ENCODE measurements at places on chromosomes 7 and 10.

DNA sequence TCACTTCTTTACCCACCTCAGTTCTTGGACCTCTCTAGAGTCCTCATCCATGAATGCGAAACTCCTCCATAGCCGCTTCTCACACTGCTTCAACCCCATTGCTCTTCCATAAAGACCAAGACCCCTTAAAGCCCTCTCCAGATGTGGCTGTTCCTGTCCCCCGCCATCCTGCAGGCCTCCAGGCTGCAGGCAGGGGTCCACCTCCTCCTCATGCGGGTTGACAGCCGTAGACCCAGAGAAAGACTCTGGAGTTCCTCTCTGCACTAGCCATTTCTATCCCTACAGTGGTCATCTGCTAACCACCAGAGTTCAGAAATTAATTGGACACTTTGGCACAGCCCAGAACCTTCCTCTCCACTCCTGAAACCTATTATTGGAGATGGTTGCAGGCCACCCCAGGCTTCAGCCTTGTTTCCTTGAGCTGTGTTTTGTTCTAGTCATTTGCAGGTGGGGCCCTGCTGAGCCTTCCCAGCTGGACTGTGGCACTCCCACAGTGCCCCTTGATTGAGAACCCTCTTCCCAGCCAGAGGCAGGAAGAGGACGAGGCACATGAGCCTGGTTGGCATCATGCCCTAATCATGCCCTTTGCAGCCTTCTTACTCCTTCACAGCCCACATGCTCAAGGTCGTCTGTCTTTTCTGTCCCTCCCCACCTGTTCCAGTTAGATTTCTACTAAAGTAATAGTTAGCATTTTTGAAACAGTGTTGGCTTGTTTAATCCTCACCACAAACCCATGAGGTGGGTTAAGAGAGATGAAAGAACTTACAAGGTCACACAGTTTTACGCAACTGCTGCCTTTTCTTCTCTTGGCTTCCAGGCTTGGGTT, 23.9 kb downstream of the CUL1 start:
- no peak for DNase-seq

- peak; percentile 45 for DNase-seq
Measured at GRCh38 chr10:99834410-99834809, 52.0 kb downstream of the ABCC2 start.

GRCh38 chr10:691216-691615, 1.7 kb upstream of the DIP2C start:
- DNase-seq: no peak

DNA sequence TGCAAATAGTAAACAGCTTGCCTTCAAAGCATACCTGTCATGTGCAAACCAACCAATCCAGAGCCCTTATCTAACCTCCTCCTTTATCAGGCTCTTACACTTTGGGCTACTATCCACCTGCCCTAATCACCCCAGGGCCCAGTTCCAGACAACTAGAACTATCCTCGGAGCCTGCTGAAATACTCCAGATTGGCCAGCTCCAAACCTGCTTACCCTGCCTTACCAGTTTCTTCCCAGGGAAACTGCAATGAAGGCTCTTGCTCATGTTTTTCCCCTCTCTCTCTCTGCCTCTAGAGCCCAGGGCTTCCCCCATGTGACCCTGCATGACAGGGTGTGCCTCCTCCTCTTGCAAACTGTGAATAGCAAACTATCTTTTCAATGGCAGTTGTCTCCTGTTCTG, 81.4 kb upstream of the CAPZA2 start:
- DNase-seq: no peak

GRCh38 chr7:112497481-112497880, 16.7 kb downstream of the LSMEM1 start:
- DNase-seq: no peak

DNA sequence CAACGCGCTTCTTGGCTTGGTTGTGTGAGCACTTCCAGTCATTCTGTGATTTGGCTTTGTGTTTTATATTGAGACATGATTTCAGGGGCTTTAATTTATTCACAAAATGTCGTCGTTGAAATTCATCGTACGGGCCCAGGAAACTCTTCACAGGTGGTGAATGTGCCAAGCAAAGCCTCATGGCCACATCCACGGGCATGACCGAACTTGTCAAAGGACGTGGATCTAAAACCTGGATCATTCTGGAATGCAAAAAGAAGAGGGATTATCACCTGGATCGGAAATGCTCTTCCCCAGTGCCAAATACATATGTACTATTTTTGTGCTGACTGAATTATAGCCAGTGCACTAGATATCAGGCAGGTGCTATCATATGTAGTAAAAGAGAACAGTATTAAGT, 2.2 kb downstream of the PPP1R3C start:
- no peak for DNase-seq

GRCh38 chr10:100979791-100980272, 7.5 kb downstream of the MRPL43 start:
- DNase-seq: no peak

- DNase-seq: peak; percentile 69
Measured at GRCh38 chr7:150317748-150318444, 5.3 kb upstream of the LRRC61 start.

DNA sequence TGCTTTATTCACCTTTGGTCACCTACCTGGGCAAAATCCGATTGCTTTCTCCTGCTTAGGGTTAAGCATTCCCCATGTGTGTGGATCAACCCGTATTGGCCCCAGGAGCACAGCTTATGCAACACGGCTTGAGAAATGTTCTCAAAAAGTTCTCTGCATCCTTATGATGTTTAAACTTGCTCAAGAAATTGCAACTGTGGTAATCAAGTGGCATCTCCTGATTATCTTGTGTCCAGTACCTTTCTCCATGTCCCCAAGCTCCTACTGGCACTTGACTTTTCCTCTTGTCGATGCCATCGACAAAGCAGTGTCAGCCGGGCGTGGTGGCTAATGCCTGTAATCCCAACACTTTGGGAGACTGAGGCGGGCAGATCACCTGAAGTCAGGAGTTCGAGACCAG, 4.7 kb upstream of the PKD2L1 start:
- DNase-seq: no peak

DNA sequence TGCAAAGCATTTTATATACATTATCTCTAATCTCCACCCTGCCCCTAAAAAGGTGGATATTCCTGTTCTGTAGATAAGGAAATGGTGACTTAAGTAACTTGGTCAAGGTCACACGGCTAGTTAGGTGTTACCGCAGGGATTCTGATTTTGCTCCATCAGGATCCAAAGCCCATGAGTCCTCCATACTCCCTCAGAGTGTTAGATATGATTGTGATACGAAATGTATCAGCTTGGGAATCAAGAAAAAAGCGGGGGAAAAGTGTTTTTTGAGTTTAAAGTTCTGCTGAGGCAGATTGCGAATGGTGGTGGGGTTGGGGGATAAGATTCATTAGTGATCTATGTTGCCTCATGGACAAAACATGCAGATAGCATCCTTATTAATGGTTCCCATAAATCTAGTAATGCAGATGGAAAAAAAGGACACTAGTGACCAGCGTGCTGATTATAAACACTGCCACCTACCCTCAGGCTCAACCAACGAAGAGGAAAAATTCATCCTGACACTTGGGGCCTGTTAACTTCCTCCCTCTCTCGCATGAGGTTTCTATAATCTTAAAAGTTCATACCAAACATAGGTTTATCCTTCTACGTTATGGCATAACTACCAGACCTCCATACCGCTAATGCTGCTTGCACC, 2.3 kb downstream of the ICA1 start:
- DNase-seq: no peak

- no peak for DNase-seq
Measured at GRCh38 chr10:128480601-128481000, 354.4 kb upstream of the MKI67 start.

- DNase-seq: peak; percentile 22
Measured at GRCh38 chr10:37856881-37857286, 526 bp downstream of the ZNF248 start.

Data from fibroblast of the aortic adventitia (primary cell).